Fibroblast of skin of left quadriceps (primary cell): ENCODE measurements at places on chromosomes 13 and 19.

DNA sequence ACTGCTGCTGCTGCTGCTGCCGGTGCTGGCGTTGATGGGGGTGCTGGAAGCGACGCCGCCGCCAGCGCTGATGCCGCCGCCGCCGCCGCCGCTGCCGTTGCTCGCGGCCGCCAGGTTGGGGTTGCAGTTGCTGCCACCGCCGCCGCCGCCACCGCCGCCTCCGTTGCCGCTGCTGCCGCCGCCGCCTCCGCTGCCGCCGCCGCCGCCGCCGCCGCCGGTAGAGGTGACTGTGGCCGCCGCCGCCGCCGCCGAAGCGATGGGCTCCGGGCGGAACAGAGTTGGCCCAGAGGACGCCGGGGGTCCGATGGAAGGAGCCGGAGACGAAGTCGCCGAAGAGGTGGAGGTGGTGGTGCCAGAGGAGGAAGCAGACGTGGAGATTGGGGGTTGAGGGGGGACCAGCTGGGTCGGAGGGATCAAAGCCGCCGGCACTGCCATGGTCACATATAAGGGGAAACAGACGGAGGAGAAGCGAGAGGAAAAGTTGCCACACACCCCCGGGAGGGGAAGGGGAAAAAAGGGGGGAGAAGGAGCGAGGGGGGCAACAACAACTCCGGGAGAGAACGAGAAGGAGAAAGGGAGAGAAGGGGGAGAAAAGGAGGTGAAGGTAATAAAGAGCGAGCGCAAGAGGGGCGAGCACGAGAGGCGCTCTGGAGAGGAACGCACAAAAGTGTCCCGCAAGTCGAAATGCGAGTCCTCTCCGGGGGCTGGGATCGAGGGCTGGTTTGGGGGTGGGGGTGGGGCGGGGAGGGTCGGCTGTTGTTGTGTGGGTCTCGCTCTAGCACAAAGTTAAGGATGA is 471 bp downstream of the DACH1 start:
- DNase-seq = no peak

DNA sequence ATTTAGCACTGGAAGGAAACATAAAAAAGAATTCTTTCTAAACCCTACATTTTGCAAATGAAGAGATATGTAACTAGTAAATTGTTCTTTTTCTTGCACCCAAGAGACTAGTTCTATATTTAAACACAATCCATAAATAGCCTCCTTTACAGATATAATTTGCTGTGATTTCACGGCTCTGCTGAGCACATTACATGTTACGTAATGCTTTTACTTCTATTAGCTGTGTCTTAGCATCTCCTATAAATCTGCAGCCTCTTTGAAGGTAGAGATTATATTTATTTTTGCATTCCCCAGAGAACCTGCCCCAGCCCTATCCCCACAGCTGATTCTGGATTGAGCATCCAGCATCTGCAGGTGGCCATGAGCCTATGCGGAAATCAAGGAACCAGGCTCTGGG is 32.2 kb downstream of the LACC1 start:
- no peak for DNase-seq

GRCh38 chr19:58553799-58554493 is 959 bp downstream of the CHMP2A start:
- DNase-seq = no peak

DNA sequence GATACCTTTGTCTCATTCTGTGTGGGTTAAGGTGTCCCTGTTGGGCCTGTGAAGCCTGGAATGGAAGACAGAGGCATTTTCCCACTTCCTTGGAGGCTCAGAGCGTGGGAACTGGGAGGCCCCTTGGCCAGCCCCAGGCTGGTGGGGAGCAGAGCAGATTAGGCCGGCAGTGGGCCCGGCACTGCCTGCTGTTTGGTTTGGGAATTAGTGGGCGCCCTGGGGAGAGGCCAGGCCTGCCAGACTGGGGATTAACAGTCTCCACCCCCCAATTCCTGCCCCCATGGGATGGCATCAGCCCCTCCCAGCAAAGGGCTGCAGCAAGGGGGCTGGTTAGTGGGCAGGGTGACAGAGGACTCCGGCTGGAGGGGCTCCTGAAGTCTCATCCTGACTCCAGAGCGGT is 3.1 kb upstream of the BEST2 start:
- DNase-seq = no peak
